ENCODE measurements at places on chromosomes 16 and 17.
A peak's percentile ranks its signal among the peaks of the same experiment; 100 is the strongest.

DNA sequence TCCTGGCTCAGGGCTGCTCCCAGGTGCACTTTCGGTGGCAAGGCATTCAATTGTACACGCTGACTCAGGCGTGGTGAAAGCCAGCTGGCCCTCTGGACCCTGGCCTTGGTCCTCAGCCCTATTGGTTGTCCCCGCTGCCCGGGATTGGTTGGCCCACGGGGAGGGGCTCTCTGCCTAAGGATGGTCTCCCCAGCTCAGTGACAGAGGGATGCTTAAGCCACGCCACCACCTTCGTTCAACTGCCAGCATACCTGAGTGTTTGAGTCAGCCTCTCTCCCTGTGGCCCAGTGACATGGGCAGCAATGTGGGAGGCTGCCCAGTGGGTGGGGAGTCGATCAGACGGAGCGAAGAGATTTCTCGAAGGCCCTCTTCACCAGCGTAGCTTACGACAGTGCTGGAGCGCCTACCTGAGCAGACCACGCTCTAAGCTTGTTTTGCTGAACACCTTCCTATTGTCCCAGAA lies 30.3 kb downstream of the IRF8 start:
- no peak for DNase-seq

DNA sequence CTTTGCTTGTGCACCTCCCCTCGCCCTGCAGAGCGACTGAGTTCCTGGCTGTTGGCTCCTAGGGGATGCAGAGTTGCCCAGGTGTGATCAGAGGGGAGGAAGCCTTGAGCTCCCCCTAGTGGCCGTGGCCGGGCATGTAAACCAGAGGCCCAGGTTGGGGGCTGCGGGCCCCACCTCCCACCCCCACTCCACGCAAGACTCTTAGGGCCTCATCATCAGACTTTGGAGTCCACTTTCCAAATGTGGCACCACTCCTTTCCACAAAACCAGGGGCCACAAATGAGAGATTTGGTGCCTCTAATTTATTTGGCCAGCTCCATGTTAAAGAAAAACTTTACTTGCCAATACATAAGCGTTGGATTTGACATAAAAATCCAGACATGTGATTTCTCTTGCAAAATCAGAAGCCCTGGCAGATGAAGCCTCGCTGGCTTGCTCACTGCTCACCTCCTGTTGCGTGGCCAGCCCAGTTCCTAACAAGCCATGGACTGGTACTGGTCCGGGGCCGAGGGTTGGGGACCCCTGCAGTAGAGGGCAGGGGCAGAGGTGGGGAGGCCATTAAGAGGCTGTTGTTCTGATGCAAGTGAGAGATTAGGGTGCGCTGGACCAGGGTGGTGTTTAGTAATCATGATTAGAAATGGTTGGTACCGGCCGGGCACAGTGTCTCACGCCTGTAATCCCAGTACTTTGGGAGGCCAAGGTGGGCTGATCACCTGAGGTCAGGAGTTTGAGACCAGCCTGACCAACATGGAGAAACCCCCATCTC lies 28.7 kb upstream of the GAS7 start:
- peak; percentile 8 for DNase-seq

DNA sequence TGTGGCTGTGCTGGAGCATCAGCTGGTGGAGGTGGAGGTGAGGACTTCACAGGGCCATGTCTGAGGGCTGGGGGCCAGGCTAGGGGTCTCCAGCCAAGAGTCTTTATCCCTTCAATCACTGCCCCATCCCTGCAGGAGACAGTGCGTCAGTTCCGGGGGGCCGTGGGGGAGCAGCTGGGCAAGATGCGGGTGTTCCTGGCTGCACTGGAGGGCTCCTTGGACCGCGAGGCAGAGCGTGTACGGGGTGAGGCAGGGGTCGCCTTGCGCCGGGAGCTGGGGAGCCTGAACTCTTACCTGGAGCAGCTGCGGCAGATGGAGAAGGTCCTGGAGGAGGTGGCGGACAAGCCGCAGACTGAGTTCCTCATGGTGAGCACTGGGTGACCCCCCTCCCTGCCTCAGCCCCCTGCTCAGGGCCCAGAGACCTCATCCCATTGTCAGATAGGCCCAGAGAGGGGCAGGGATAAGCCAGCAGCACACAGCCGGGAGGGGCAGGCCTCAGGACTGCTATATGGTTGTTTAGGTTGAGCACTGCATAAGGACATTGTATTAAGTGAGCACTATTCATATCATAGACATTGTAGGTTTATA lies 2.3 kb upstream of the PYDC1 start:
- DNase-seq, result no peak

- DNase-seq, result no peak
Observed at GRCh38 chr16:67580202-67580601, 17.9 kb downstream of the CTCF start.

DNA sequence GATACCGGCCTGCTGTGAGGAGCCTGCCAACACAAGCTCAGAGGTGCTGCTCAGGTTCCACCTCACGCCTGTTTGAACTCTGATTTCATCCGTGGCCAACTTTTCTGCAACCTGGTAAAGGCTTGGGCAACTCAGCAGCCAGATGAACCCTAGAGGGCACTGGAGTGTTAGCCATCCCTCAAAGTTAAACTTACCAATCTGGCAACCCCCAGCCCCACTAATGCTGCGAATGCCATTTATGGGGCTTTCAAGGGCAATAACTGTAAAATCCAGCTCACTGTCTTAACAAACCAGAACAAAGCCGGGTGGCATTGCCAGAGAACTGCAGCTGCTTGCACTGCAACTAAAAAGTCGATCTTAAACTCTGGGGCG lies 105.5 kb downstream of the AXIN2 start:
- DNase-seq, result peak; percentile 31

DNA sequence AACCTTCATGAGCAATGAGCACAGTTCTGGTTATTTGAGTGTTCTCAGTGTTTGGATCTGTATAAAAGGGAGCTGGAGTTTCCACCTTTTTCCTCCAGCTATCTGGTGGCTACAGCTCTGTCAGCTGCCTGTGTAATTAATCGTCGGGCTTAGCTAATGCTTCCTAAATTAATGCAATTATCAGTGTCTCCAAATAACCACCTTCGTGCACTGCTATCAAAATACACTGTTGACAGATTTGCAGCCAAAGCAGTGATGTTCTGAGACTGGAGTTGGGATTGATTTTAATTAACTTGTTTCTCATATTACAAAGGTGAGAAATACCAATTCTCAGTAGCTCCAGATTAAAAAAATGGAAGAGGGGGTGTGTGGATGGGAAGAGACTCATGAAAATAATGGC lies 325.8 kb downstream of the CBLN1 start:
- DNase-seq, result no peak

- no peak for DNase-seq
Observed at GRCh38 chr17:1913702-1914101, 83.9 kb downstream of the RPA1 start.

DNA sequence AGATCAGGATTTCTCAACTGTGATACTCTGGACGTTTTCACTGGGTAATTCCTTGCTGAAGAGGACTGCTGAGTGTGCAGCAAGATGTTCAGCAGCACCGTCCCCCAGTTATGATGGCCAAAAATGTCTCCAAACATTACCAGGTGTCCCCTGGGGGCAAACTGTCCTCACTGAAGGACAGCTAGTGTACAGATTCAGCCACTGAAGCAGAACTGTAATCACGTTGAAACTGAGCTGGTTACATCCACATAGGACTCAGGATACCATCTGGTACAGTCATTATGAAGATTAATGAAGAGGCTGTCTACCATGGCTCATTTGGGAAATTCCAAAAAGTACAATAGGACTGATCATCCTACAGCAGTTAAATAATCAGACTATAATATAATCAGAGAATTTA lies 43.3 kb upstream of the GINS3 start:
- DNase-seq, result no peak

- DNase-seq, result no peak
Observed at GRCh38 chr17:74334393-74335039, 8.5 kb downstream of the KIF19 start.

- DNase-seq, result peak; percentile 60
Observed at GRCh38 chr16:15427648-15428239, 6.6 kb upstream of the BMERB1 start.

All from activated CD4-positive, alpha-beta T cell treated with anti-CD3 and anti-CD28 coated beads for 4 hours (primary cell).